ENCODE measurements at places on chromosomes 6 and 20.

DNA sequence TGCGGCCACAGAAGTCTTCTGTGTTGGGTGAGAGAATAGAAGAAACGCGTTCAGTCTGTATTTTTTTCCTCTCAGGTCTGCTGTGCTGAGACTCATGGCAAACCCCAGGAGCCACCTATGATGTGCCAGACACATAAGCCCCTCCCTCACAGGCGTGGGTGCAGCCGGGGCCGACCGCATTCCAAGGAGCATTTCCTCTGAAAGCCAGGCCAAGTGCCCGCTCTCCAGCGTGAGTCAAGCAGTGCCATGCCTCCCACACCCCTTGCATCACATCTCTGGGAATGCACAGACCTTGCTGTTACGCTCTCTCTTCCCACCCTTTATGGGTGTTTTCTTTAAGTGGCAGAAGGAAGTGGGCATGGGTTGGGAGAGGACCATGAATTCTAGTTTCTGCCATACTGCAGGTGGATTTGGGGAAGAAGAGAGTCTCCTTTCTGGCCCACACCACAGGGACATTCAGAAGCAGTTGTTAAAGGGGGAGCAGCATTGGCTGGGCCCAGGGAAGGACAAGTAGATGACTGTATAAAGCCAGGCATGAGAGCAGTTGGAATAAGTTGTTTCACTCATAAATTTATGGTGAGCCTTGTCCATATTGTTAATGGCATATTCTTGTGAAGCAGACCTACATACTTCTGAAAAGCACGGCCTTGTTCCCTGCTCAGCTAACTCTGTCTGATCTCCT, 37.1 kb upstream of the TFAP2A start:
- no peak for DNase-seq

- no peak for DNase-seq
These were observed 85.7 kb upstream of the CST7 start for GRCh38 chr20:24863356-24863755.

GRCh38 chr20:1212607-1213396, 9.5 kb downstream of the C20orf202 start:
- peak; percentile 67 for DNase-seq

- DNase-seq = no peak
These were observed 92.1 kb downstream of the SYNJ2 start for GRCh38 chr6:158073776-158074175.

DNA sequence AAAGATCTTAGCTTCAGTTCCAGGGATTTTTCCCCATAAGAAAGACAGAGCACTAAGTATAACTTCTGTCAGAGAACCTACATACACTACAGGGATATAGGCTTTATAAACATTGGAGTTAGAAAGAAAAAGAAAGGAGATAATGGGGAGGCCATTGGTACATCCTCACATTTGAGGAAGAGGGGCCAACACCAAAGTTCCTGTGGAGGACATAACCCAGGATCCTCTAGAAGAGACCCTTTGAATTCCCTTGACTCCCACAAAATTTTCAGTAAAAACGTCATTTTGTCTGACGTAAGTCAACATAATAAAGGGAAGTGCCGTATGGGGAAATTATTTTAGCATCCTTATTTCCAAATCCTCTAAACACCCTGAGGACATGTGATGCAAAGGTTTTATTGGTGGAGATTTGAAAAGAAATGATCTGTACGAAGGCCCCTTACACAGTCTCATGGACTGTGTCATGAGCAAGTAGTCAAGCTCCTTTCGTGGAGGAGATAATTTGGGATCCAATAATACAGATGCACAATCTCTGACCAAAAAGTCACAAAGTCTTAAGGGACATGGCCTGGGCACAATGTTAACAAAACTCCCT, 33.2 kb downstream of the HLA-DRA start:
- DNase-seq = no peak

DNA sequence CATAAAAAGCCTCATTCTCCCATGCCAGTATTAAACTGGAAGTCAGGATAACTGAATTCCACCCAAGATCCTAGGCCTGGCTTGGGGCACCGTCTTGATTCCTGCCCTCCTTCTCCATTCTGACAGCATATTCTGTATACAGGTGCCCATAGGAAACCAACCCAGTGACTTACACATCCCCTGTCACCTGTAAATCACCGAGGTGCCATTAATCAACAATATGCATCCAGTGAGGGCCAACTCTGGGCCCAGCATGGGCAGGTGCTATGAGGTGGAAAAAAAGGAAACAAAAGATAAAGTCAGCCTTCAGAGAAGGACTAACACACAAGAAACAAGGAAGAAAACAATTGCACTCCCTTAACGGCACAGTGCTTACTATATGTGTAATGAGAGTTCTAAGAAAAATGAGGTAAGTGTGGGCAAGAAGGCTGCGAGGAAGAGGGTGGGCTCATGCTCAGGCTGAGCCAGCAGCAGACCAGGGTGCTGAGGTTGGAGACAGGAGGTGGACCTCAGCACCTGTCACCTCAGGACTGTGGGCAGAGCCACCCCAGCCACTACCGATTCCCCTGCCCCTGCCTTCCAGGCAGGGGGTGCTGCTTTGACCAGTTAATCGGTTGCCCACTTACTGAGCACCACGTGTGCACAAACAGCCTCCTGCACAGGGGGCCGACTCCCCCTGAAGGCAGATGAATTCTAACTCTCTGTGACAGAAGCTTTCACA, 105.9 kb downstream of the TRERF1 start:
- DNase-seq = no peak

DNA sequence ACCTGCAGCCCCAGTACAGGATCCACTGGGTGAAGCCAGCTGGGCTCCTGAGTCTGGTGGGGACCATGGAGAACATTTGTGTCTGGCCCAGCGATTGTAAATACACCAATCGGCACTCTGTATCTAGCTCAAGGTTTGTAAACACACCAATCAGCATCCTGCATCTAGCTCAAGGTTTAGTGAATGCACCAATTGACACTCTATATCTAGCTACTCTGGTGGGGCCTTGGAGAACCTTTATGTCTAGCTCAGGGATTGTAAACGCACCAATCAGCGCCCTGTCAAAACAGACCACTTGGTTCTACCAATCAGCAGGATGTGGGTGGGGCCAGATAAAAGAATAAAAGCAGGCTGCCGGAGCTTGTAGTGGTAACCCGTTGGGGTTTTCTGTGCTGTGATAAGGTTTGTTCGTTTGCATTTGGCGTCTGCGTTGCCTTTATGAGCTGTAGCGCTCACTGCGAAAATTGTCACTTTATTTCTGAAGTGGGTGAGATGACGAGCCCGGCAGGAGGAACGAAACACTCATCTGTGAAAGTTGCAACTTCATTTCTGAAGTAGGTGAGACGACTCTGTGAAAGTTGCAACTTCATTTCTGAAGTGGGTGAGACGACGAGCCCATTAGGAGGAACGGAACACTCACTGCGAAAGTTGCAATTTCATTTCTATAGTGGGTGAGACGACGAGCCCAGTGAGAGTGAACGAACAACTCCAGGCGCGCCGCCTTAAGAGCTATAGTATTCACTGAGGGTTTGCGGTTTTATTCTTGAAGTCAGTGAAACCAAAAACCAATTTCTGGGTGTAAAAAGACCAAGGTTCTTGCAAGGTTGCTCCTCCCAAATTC, 31.1 kb downstream of the SERPINB6 start:
- DNase-seq = peak; percentile 57

- DNase-seq = no peak
These were observed 51.3 kb downstream of the CD109 start for GRCh38 chr6:73747289-73747688.
